ENCODE measurements at places on chromosomes 4 and X. TPM values are rescaled to one million over a fixed set of nuclear protein-coding genes. Genes with fewer than 3 reads are reported as not detected.

- DNase-seq: no peak
Observed at GRCh38 chr4:109294006-109294405, 8.5 kb downstream of the COL25A1 start.

DNA sequence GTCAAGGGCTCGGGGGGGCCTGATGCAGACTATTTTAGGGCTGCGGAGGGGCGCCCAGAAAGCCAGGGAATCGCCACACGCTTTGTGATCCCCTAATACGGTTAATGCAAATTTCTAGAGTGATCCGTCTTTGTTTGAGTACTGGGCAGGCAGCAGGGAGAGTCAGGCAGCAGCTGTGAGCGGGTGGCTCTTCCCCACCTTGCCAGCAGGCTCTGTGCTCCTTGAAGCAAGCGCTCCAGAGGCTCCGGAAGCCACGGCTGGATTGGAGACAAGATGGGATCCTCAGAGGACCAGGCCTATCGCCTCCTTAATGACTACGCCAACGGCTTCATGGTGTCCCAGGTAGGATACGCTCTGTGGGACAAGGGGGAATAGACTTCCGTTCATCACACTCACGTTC lies at the start of gene ASMT:
ASMT (plus strand) TSS at position 133 of the 400 bp plus-strand sequence; CDS start at position 274, 141 bp downstream.
- DNase-seq: no peak

DNA sequence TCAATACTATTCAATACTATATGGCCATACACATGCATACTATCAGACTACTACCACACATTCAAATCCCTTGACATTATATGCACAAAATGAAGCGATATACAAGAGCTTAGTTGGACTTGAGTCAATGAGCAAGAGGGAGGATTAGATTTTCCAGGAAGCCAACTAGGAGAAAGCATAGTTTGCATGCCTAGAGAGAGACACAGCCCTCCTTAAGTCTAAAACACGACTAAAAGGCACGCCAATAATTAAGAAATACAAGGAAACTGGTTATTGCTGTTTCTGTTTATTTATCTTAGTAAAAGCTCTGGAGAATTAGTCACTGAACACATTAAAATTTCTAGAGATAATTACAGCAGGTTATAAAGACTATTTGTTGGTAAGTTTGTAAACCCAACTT lies 21.8 kb downstream of the MBNL3 start:
- no peak for DNase-seq

- DNase-seq: no peak
Observed at GRCh38 chr4:25938366-25938765, 24.3 kb downstream of the SMIM20 start.

GRCh38 chr4:5079581-5079980 lies 28.3 kb downstream of the STK32B start:
- no peak for DNase-seq

- DNase-seq: no peak
Observed at GRCh38 chrX:72349190-72349589, 43.5 kb upstream of the CITED1 start.

The ZNF674 gene
- total RNA-seq: 4.7 TPM

DNA sequence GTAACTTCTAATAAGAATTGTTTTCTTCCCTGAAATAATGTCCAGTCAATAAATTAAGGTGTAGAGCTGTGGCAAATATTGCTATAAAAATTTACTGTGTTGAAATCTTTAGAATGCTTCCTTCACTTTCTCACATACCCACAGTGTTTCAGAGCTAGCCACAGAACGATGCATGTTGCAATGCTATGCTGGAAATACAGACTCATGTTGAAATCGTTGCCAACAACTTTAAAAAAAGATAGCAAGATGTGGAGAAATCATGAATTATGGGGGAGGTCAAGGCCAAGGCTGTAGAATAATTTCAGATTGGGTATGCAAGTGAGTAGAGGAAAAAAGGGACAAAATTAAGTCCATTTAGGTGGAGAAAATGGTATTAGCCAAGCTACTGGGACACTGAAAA lies 204.8 kb downstream of the VEGFC start:
- no peak for DNase-seq

DNA sequence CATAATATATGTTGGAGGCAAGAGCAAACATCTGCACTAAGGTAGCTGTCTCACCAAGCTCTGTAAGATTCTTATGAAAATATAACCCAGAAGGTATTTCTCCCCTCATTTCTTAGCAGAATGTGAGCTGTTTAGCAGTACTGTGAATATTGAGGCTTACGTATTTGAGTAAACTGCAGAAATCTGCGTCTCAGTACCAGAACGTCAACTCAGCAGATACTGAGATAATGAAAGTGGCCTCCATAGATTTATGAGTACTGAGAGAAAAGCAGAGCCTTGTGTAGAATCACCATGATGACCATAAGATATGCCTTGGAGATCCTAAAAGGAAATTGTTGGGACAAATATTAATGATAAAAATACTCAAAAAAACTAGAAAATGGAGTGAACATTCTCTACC lies 296.7 kb upstream of the TECRL start:
- DNase-seq: no peak

GRCh38 chr4:151555151-151555945 lies 146.4 kb downstream of the FHIP1A start:
- DNase-seq: no peak

The CFAP99 gene
- 1.3 TPM for total RNA-seq

All from mucosa of gallbladder (tissue), 1 donor.